ENCODE measurements at places on chromosomes 7 and 10. TPM values are rescaled to one million over a fixed set of nuclear protein-coding genes. Genes with fewer than 3 reads are reported as not detected.

Gene PBLD
- total RNA-seq = 20.0 TPM

Gene HECW1
- not detected for total RNA-seq

Gene DDX50
- total RNA-seq = 35.7 TPM

Gene ZNF487
- 2.8 TPM for total RNA-seq

Gene TMEM270
- total RNA-seq = not detected
